ENCODE measurements at places on chromosomes 6 and 20. TPM values are rescaled to one million over a fixed set of nuclear protein-coding genes. Genes with fewer than 3 reads are reported as not detected.
A peak's percentile ranks its signal among the peaks of the same experiment; 100 is the strongest.

GRCh38 chr20:54268941-54269340 lies 61.1 kb downstream of the PFDN4 start:
- H3K4me3 ChIP-seq, result no peak overlapping the region
- H3K27me3 ChIP-seq, result peaks cover 3% of the 10 kb centered on the region
- no peak overlapping the region for H3K27ac ChIP-seq
- no peaks in the 10 kb centered on the region for H3K4me1 ChIP-seq

DNA sequence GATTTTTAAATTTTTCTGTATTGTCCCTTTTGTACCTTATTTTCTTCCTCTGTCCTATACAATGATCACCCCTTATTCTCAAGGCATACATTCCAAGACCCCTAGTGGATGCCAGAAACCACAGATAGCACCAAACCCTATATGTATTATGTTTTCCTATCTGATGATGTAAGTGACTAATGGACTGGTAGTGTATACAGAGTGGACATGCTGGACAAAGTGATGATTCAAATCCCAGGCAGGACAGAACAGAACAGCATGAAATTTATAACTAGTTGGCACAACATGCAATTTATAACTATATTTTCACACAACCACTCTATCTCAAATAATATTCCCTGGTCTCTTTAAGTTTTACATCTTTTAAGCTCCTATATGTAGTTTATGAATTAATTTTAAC lies 205.6 kb upstream of the FLRT3 start:
- H3K27me3 ChIP-seq, result no peaks in the 10 kb centered on the region
- no peak for DNase-seq
- no peak overlapping the region for H3K4me3 ChIP-seq
- no peak overlapping the region for H3K27ac ChIP-seq

GRCh38 chr6:16324606-16325225 lies 86.3 kb downstream of the GMPR start:
- no peaks in the 10 kb centered on the region for H3K27me3 ChIP-seq
- H3K27ac ChIP-seq, result peak overlapping the region; percentile 63
- peaks cover 56% of the 10 kb centered on the region for H3K4me1 ChIP-seq
- DNase-seq, result no peak
- no peak overlapping the region for H3K4me3 ChIP-seq
- peaks cover 27% of the 10 kb centered on the region for H3K36me3 ChIP-seq

- H3K4me1 ChIP-seq, result no peaks in the 10 kb centered on the region
- DNase-seq, result no peak
- no peaks in the 10 kb centered on the region for H3K36me3 ChIP-seq
- no peaks in the 10 kb centered on the region for H3K27me3 ChIP-seq
These were observed 89.2 kb downstream of the RAMACL start for GRCh38 chr6:166497087-166497899.

DNA sequence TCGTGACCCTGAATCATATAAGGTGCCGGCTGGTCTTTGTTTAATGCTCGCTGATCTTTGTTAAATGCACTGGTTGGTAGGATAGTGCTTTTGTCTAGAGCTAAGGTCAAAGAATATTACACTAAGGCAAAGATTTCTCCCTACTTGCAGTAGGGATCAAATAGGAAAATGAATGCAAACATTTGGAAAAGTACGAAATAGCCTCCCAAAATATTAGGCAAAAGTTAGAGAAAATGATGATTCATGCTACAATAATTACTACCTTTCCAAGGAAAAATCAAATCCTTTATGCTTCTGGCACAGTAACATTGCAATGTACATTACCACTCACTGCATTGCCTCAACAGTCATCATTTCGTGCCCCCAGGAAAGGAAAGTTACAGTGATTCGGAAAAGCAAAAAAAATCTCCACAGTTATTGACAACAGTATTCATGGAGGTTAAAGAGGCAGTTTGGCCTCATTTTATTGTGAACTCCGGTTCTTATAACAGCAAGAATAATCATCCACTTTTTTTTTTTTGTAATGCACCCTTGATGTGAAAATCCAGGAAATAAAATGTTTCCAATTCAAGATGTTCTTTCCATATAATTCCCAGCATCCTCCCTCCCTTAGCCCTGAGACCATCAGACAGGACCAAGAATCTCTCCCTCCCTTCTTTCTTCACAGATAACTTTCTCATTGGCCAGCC lies 61.7 kb upstream of the ZMYND8 start:
- no peak for DNase-seq
- H3K27me3 ChIP-seq, result peaks cover 2% of the 10 kb centered on the region
- no peak overlapping the region for H3K4me3 ChIP-seq
- peaks cover 40% of the 10 kb centered on the region for H3K4me1 ChIP-seq

GRCh38 chr20:57326667-57327455 lies 2.7 kb upstream of the SPO11 start:
- peaks cover 52% of the 10 kb centered on the region for H3K27me3 ChIP-seq
- no peak overlapping the region for H3K27ac ChIP-seq
- no peaks in the 10 kb centered on the region for H3K4me1 ChIP-seq
- no peak overlapping the region for H3K4me3 ChIP-seq

Gene TMEM63B
- 15.3 TPM for total RNA-seq

Gene PGBD1
- total RNA-seq, result 1.5 TPM

Gene GINS1
- 28.9 TPM for total RNA-seq

Gene SLC35F1
- total RNA-seq, result not detected

Gene CST2
- not detected for total RNA-seq

Gene CEP57L1
- total RNA-seq, result 22.5 TPM

All from activated CD4-positive, alpha-beta T cell treated with anti-CD3 and anti-CD28 coated beads, Interleukin-2, amount 10 ng/mL, durations not matched to agents 7 days and 5 days (primary cell).